ENCODE measurements at places on chromosomes 7 and 10. TPM values are rescaled to one million over a fixed set of nuclear protein-coding genes. Genes with fewer than 3 reads are reported as not detected.

The ASB4 gene
- 4.6 TPM for total RNA-seq

The PTPRE gene
- 23.5 TPM for total RNA-seq

The MUC12 gene
- not detected for total RNA-seq

DNA sequence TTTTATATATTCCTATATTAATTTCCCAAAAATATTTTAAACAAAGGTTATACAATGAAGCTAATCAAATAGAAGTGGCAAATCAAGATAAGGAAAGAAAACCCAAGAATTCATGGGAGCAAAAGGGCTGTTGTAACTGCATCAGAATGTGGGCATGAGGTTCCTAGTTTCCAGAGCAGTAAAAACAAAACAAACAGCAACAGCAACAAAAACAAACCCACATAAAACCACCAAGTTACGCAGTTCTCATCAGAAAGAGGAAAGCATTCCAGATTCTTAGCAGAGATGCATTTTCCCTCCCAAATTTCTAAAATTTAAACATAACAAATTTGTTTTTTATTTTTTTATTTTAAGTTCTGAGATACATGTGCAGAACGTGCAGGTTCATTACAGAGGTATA is 34.8 kb upstream of the MSMB start:
- DNase-seq, result no peak

DNA sequence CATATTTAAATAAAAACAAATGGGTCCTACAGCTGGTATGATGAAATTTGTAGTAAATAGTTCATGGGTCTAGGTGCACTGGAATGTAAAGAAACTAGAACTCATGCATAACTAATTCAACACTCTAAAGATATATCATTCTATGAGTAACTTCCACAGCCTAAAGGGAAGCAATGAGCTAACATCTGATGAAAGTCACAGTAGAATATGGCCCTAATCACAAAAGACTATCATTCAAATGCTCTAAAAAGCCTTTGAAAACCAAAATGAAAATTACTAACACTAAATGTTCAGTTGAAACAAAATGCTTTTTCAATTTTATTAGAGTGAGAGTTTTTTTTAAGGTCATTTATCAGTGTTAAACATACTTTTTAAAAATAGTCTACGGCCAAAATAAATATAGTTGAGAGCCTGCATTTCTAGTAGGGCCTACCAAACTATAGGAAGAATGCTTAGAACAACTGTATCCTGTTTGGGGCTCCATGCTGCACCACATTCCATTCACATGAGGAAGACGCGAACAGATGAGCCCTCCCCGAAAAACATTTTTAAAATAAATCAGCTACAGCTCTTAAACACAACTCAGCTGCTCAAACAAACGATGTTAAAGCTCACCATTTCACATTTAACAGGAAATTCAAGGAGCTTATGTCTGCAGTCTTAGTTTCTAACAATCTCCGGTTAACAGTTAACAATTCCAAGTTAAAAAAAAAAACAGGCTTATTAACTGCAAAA is 134.5 kb downstream of the NRBF2 start:
- no peak for DNase-seq

The COBL gene
- 31.4 TPM for total RNA-seq

- DNase-seq, result no peak
Measured at GRCh38 chr7:137096607-137097006, 228.2 kb downstream of the CHRM2 start.

GRCh38 chr7:150722431-150722931 is 6.1 kb downstream of the GIMAP1 start:
- DNase-seq, result no peak

DNA sequence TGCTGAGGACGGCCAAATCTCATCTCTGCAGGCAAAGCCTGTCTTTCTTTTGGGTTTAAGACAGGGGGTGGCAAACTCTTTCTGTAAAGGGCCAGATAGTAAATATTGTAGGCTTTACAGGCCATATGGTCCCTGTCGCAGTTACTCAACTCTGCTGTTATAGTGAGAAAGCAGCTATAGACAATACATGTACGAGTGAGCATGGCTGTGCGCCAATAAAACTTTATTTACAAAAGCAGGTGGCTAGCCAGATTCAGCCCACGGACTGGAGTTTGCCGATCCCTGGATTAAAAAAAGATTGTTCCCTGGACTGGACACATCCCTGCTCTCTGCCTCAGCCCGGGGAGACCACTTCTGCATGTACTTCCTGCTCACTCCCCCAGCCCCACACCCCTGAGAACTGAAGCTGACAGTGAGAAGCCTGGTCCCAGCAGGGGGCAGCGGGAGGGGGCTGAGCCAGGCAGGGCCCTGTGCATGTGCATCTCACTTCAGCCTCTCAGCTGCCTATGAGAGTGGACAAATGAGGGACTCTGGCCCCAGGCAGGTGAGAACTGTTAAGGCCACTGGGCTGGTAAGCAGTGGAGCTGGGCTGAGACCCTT is 392.4 kb downstream of the PLXNA4 start:
- DNase-seq, result no peak
